ENCODE measurements at places on chromosomes 1 and 21.

DNA sequence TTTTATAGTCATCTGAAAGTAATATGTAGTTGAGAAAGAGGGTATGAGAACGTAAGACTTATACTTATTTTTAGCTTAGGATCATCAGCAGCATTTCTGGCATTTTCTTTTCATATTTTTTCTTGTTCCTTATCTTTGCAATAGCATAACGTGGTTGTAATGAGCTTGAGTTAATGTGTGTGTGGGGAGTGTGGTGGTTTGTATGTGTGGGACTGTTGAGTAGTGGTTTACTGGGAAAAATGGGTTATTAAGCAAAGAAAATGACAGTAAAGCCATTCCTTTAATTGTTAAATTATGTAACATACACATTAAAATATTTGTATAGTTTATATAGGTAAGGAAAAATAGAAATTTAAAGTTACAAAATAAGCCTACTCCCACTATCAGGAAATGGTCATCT is 15.2 kb downstream of the PIP5K1A start:
- DNase-seq, result no peak

DNA sequence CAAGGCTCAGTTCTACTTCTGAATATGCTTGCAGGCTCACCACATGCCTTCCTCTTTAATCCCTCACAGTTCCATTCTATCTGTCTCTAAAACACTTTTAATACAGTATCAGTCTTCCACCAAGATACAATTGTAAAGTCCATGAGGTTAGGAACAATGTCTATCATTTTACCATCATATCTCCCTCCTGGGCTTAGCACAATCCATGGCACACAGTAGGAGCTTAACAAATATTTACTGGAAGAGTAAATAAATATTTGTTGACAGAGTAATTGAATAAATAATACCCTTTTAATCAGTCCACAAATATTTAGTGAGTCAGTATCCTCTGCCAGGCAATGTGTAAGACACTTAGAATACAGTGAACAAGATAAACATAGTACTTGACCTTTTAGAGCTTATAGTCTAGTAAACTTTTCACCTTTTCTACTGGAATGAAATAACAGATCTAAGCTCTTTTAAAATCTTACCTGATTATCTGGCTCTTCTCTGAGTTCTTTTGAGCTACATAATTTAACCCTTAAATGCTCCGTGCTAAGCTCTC is 12.7 kb upstream of the GADD45A start:
- DNase-seq, result no peak

DNA sequence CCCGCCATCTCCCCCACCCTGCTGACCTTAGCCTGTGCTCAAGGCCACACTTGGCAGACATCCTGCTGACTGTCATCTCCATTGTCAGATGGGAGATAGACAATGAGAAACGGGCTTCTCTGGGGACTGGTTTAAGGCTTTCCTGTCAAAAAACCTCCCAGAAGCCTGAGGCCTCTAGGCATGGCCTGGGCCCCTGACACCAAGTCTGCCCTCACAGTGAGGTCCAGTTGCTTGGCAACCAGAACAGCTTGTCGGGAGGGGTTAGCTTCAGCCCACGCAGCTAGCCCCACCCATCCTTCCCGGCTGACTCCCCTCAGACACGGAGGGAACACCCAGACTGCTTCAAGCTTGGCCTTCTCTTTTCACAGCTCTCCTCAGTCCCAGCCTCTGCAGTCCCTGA is 11.0 kb downstream of the PLEKHA6 start:
- DNase-seq, result peak; percentile 69

DNA sequence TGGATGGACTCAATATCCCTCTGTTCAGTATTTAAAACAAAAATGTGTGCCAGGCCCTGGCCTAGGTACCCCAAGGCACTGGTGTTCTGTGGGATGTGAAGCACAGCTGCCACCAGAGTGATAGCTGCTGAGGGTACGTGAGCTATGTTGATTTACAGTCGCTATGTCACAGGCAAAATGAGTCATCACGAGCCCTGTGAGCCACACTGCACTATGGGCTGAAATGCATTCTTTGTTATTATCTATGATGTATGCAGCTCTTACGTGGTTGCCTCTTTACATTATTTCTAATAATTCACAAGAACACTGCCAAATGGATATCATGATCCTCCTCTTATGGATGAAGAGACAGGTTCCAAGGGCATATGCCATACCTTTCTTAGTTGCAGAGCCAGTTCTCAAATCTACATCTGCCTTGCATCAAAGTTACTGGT is 2.1 kb downstream of the TEX38 start:
- DNase-seq, result peak; percentile 64
